Muscle of leg (tissue), 16 donors: ENCODE measurements at places on chromosomes 12 and 14.
A peak's percentile ranks its signal among the peaks of the same experiment; 100 is the strongest.

DNA sequence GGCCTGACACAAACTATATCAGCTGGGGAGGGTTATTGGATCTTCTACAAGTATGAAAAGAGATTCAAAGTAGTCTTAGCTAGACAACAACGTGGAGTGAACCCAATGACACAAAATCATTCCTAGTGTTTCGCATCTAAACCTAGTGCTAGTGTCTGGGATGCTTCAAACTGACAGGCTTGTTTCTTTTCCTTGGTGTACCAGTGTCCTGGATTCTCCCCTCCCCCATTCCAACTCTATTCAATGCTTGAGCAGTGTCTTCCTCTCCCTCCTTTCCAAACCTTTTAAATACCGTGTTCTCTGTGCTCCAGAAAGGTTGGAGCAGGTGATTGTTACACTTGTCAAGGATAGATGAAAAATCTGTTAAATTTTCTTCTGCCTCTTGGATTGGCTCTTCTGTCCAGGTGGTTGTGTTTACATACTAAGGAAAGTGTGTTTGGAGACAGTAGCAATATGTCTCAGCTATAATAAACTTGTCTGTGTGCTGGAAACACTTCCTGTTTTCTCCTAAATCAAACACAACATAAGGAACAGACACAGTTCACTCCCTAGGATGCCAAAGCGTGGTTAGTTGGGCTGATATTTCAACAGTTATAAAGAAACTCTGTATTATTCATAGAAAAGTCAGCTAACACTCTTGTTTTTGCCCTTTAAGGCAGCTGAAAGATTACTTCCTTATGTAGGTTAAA is 14.4 kb upstream of the GUCY2C start:
- peak; percentile 51 for DNase-seq

GRCh38 chr12:9992296-9992695 is 6.6 kb downstream of the CLEC1B start:
- DNase-seq = no peak

GRCh38 chr14:54424479-54424901 is 16.7 kb downstream of the CNIH1 start:
- no peak for DNase-seq

DNA sequence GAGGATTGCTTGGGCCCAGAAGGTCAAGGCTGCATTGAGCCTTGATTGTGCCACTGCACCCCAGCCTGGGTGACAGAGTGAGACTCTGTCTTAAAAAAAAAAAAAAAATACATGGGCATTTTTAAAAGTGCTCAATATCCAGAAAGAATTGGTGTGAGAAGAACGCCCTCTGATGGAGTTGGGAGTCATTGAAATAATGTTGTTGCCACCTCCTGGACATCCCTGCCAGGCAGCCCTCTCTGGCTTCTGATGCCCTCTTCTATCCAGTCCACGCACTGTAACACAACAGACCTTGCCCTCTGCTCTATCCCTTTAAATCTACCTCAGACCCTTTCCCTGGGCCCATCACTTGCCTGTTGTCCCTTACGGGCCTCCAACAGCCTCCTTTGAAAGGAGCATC is 4.9 kb downstream of the PTGDR start:
- no peak for DNase-seq

- no peak for DNase-seq
These were observed 250.9 kb downstream of the ADGRD1 start for GRCh38 chr12:131204416-131205274.

- DNase-seq = no peak
These were observed 411.1 kb downstream of the NRXN3 start for GRCh38 chr14:78581229-78581628.
